Ascending aorta (tissue), 2 donors: ENCODE measurements at places on chromosomes 13 and 19. TPM values are rescaled to one million over a fixed set of nuclear protein-coding genes. Genes with fewer than 3 reads are reported as not detected.
A peak's percentile ranks its signal among the peaks of the same experiment; 100 is the strongest.

FBXO27 gene
- 144 TPM for total RNA-seq

STXBP2 gene
- total RNA-seq: 26.6 TPM

ANGPTL8 gene
- total RNA-seq: not detected

CELF5 gene
- total RNA-seq: not detected

ERICH4 gene
- not detected for total RNA-seq

C1QTNF9B gene
- total RNA-seq: not detected

- no peak overlapping the region for H3K27ac ChIP-seq
- DNase-seq: no peak
- no peaks in the 10 kb centered on the region for H3K27me3 ChIP-seq
Measured at GRCh38 chr13:48731957-48732569, 78.3 kb downstream of the CYSLTR2 start.

DNA sequence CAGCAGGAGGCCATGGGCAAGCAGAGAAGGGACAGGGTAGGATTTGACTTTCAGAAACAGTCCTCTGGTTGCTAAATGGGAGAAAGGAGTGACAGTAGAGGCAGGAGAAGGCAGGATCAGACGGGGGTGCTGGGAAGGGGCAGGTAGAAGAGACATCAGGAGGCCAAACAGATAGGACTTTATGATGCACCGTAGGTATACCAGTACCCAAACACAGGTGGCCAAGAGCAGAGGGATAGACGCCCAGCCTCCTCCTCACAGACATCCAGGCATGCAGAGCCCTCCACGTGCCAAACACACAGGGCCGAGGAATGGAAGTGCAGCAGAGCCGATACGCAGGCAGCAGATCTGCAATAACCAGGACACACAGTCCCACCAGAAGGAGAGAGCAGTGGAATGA lies 1.3 kb upstream of the AXL start:
- H3K27ac ChIP-seq: peak overlapping the region; percentile 95
- peak overlapping the region; percentile 68 for H3K4me3 ChIP-seq
- no peaks in the 10 kb centered on the region for H3K27me3 ChIP-seq
- no peak for DNase-seq
- H3K4me1 ChIP-seq: peaks cover 13% of the 10 kb centered on the region

GRCh38 chr19:32324631-32325285 lies 20.7 kb upstream of the ZNF507 start:
- H3K4me1 ChIP-seq: no peaks in the 10 kb centered on the region
- H3K27me3 ChIP-seq: no peaks in the 10 kb centered on the region
- H3K4me3 ChIP-seq: no peak overlapping the region
- H3K36me3 ChIP-seq: no peaks in the 10 kb centered on the region
- no peak for DNase-seq

- H3K36me3 ChIP-seq: no peaks in the 10 kb centered on the region
- H3K4me3 ChIP-seq: no peak overlapping the region
- no peak overlapping the region for H3K27ac ChIP-seq
- H3K27me3 ChIP-seq: no peaks in the 10 kb centered on the region
- H3K4me1 ChIP-seq: no peaks in the 10 kb centered on the region
Measured at GRCh38 chr19:16349551-16350152, 25.0 kb downstream of the KLF2 start.

- no peaks in the 10 kb centered on the region for H3K27me3 ChIP-seq
- peaks cover 2% of the 10 kb centered on the region for H3K4me1 ChIP-seq
- no peak for DNase-seq
- H3K4me3 ChIP-seq: no peak overlapping the region
- no peaks in the 10 kb centered on the region for H3K36me3 ChIP-seq
Measured at GRCh38 chr19:7480222-7480969, 8.4 kb downstream of the PEX11G start.

DNA sequence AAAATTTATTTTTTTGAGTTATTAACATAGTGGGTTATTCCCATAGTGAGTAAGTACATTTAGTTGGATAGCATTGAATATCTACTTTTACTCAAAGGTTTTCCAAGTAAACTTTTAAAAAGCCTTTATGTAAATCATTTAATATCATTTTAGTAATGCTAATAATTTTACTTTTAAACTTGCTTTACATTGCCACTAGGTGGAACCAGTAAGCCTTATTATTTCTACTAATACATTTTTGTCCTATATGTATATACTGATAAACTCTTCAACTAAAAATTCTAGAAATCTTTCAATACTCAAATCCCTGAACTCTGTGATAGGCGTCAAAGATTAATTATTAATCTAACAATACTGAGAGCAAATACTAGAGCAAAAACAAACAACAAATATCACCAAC lies 1709.2 kb upstream of the PCDH20 start:
- H3K36me3 ChIP-seq: no peaks in the 10 kb centered on the region
- H3K27ac ChIP-seq: no peak overlapping the region
- no peak overlapping the region for H3K4me3 ChIP-seq
- H3K27me3 ChIP-seq: no peaks in the 10 kb centered on the region

DNA sequence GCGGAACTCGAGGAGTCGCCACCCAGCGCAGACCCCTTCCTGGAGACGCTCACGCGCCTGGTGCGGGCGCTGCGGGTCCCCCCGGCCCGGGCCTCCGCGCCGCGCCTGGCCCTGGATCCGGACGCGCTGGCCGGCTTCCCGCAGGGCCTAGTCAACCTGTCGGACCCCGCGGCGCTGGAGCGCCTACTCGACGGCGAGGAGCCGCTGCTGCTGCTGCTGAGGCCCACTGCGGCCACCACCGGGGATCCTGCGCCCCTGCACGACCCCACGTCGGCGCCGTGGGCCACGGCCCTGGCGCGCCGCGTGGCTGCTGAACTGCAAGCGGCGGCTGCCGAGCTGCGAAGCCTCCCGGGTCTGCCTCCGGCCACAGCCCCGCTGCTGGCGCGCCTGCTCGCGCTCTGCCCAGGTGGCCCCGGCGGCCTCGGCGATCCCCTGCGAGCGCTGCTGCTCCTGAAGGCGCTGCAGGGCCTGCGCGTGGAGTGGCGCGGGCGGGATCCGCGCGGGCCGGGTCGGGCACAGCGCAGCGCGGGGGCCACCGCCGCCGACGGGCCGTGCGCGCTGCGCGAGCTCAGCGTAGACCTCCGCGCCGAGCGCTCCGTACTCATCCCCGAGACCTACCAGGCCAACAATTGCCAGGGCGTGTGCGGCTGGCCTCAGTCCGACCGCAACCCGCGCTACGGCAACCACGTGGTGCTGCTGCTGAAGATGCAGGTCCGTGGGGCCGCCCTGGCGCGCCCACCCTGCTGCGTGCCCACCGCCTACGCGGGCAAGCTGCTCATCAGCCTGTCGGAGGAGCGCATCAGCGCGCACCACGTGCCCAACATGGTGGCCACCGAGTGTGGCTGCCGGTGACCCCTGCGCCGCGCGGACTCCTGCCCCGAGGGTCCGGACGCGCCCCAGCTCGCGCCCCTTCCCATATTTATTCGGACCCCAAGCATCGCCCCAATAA lies 2.3 kb downstream of the AMH start:
- no peak overlapping the region for H3K27ac ChIP-seq
- H3K4me3 ChIP-seq: peak overlapping the region; percentile 27
- no peak for DNase-seq

GRCh38 chr19:5246554-5247155 lies 94.0 kb downstream of the PTPRS start:
- no peak overlapping the region for H3K4me3 ChIP-seq
- DNase-seq: no peak
- no peaks in the 10 kb centered on the region for H3K27me3 ChIP-seq
- peaks cover 6% of the 10 kb centered on the region for H3K4me1 ChIP-seq
- no peak overlapping the region for H3K27ac ChIP-seq

DNA sequence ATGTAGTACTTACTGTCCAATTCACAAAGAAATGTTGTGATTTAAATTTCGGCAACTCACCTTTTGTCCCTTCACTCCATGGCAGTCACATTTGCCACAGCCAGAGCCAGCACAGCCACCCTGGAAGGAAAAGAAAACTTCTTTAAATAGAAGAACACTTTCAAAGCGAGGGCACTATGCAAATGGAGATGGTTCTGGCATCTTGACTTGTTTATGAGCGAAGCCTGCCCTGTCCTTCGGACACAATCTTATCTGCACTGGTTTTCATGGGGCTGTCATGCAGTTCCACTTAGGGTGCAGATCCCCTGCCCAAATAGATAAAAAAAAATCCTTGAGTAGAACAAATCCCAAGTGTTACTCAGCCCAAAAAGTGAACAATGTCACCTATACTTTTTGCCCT lies 64.3 kb downstream of the COL4A1 start:
- DNase-seq: no peak
- H3K27me3 ChIP-seq: no peaks in the 10 kb centered on the region
- peak overlapping the region; percentile 67 for H3K27ac ChIP-seq
- no peak overlapping the region for H3K4me3 ChIP-seq
- H3K4me1 ChIP-seq: peaks cover 68% of the 10 kb centered on the region

GRCh38 chr13:60312851-60313505 lies 84.0 kb upstream of the TDRD3 start:
- no peaks in the 10 kb centered on the region for H3K27me3 ChIP-seq
- no peak for DNase-seq
- H3K36me3 ChIP-seq: no peaks in the 10 kb centered on the region
- no peak overlapping the region for H3K27ac ChIP-seq

- no peak overlapping the region for H3K4me3 ChIP-seq
- no peaks in the 10 kb centered on the region for H3K4me1 ChIP-seq
Measured at GRCh38 chr13:42312817-42313431, 41.0 kb downstream of the AKAP11 start.

- no peaks in the 10 kb centered on the region for H3K36me3 ChIP-seq
- no peaks in the 10 kb centered on the region for H3K27me3 ChIP-seq
- no peak overlapping the region for H3K4me3 ChIP-seq
- no peaks in the 10 kb centered on the region for H3K4me1 ChIP-seq
- no peak for DNase-seq
Measured at GRCh38 chr13:29948244-29948643, 97.8 kb upstream of the UBL3 start.

GRCh38 chr13:20363603-20364002 lies 131.5 kb upstream of the GJB6 start:
- H3K27me3 ChIP-seq: no peaks in the 10 kb centered on the region
- no peaks in the 10 kb centered on the region for H3K36me3 ChIP-seq
- no peaks in the 10 kb centered on the region for H3K4me1 ChIP-seq

GRCh38 chr13:50721672-50721992 lies 121.9 kb downstream of the DLEU7 start:
- no peak overlapping the region for H3K27ac ChIP-seq
- DNase-seq: no peak
- H3K4me1 ChIP-seq: no peaks in the 10 kb centered on the region
- H3K36me3 ChIP-seq: no peaks in the 10 kb centered on the region
- H3K4me3 ChIP-seq: no peak overlapping the region

- DNase-seq: no peak
- H3K27me3 ChIP-seq: no peaks in the 10 kb centered on the region
- H3K27ac ChIP-seq: no peak overlapping the region
- H3K36me3 ChIP-seq: no peaks in the 10 kb centered on the region
- no peak overlapping the region for H3K4me3 ChIP-seq
- no peaks in the 10 kb centered on the region for H3K4me1 ChIP-seq
Measured at GRCh38 chr19:33236696-33237390, 11.2 kb upstream of the SLC7A10 start.

- H3K27ac ChIP-seq: no peak overlapping the region
- no peaks in the 10 kb centered on the region for H3K36me3 ChIP-seq
- DNase-seq: no peak
- H3K4me3 ChIP-seq: no peak overlapping the region
Measured at GRCh38 chr13:38135592-38135991, 214.1 kb upstream of the UFM1 start.

DNA sequence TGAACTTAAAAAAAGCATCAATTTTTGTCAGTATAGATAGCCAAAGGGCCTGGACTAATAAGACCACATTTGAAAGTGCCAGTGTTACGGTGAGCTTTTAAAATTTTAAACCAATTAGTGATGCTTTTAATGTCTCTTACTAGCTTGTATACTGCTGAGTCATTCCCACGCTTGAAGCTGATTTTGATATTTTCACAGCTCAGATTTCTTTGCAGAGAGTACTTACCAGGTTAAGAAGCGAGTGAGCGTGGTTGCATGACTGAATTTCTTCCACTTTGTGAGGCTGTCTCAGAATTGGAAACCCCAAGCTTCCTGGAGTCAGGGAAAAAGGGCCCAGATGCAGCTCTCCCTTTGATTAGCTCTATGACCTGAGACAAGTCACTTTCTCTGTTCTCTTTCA lies 74.5 kb upstream of the NBEA start:
- H3K27me3 ChIP-seq: no peaks in the 10 kb centered on the region
- H3K27ac ChIP-seq: no peak overlapping the region
- H3K36me3 ChIP-seq: no peaks in the 10 kb centered on the region
- no peaks in the 10 kb centered on the region for H3K4me1 ChIP-seq
- no peak for DNase-seq

DNA sequence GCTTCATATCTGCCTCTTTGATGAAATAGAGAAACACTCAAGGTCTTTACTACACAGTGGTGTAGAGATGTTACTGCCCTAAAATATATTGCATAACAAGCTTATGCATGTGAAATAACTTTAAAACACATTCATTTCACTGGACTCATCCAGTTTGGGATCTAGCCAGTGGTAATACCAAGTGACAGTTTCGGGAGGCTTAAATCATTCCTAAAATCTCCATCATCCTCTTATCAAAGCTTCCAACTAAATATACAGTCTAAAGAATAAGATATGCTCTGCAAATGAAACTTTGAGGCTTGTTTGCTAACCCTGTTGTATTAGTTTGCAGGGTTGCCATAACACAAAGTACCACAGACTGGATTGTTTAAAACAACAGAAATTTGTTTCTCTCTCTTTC lies 52.8 kb downstream of the THSD1 start:
- no peaks in the 10 kb centered on the region for H3K36me3 ChIP-seq
- H3K4me3 ChIP-seq: no peak overlapping the region
- H3K4me1 ChIP-seq: no peaks in the 10 kb centered on the region
- H3K27ac ChIP-seq: no peak overlapping the region
- DNase-seq: no peak
- H3K27me3 ChIP-seq: no peaks in the 10 kb centered on the region

- no peaks in the 10 kb centered on the region for H3K27me3 ChIP-seq
- H3K27ac ChIP-seq: peak overlapping the region; percentile 12
- no peak for DNase-seq
- H3K4me1 ChIP-seq: peaks cover 10% of the 10 kb centered on the region
Measured at GRCh38 chr13:25752957-25753551, 298.8 kb downstream of the SHISA2 start.

DNA sequence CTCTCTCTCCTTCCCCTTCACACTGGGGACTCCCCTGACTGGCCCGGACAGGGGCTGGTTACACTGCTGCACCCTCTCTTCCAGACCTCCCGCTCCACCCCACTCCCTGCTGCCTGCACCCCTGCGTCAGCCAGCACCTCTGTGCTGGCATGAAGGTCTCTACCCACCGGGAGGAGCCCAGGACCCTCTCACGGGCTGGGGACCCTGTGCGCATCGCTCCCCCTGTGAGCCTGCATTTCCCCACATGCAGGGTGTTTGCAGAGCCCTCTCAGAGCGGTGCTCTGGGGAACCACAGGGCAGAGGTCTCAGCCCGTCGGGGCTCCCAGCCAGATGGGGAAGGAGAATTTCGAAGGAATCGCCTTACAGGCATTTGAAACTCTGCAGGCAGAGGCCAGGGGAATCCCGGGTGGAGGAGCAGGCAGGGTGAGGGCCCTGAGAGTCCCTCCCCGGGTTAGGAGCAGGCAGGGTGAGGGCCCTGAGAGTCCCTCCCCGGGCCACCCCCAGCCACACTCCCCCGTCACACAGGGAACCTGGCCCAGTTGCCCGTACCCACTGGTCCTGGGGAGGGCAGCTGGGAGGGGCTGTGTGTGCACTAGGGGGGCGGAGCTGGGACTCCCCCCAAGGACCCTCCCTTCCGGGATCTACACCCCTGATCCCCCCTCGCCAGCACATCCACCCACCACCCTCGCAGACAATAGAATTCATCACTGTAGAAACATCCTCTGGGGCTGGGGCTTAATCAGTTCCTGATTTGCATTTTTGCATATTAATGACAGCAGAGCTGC lies 16.3 kb upstream of the TCF3 start:
- DNase-seq: no peak
- H3K36me3 ChIP-seq: no peaks in the 10 kb centered on the region
- no peak overlapping the region for H3K27ac ChIP-seq
- H3K4me1 ChIP-seq: peaks cover 5% of the 10 kb centered on the region
